ENCODE measurements at places on chromosomes 12 and 14.

DNA sequence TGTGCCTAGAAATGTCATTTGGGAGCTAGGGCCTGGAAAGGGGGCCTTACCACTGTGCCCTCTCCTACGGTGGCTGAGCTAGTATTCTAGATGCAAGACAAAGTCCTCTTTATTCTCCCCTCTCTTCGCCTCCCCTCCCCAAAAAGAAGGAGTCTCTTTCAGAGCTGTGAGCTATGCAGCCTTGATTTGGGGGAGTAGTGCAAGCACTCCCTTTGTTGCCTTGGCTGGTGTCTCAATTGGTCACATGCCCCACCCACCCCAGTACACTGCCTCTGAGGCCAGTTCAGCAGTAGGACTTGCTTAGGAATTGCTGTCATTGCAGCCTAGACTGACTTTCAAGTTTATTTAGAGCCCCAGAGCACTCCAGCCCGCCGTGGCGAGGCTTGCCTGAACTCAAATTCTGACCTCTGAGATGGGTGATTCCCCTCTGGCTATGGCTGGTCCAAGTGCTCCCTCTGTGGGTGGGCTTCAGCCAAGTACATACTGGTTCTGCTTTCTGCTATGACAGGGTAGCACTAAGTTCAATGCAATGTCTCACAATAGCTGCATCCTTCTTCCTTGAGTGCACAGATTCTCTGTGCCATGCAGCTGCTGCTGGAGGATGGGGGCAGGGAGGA lies 37.0 kb upstream of the FBXO33 start:
- DNase-seq = no peak

- DNase-seq = no peak
Observed at GRCh38 chr14:74935360-74935680, 12.3 kb upstream of the RPS6KL1 start.

- no peak for DNase-seq
Observed at GRCh38 chr12:10697156-10697555, 23.3 kb upstream of the STYK1 start.

GRCh38 chr12:77062396-77062795 lies 3.0 kb downstream of the E2F7 start:
- DNase-seq = no peak

GRCh38 chr14:73784181-73784987 lies 67.2 kb upstream of the PTGR2 start:
- DNase-seq = no peak

Data from fibroblast of skin of left quadriceps (primary cell).